Placental pericyte (primary cell): ENCODE measurements at places on chromosomes 4 and X. TPM values are rescaled to one million over a fixed set of nuclear protein-coding genes. Genes with fewer than 3 reads are reported as not detected.

GLRB gene
- total RNA-seq = 5.9 and 8.2 TPM in 2 replicates

PPP2R2C gene
- total RNA-seq = under 0.01 TPM in 1 of 2 replicates, not detected in the other

LAP3 gene
- total RNA-seq = 96.2 and 119 TPM in 2 replicates

ADAMTS3 gene
- total RNA-seq = 1.5 and 4.0 TPM in 2 replicates

PLAC1 gene
- 0.44 and 2.9 TPM in 2 replicates for total RNA-seq

TDO2 gene
- 8.3 and 12.3 TPM in 2 replicates for total RNA-seq
